Stimulated activated CD8-positive, alpha-beta memory T cell treated with anti-CD3 and anti-CD28 coated beads, Interleukin-15, amount 100 ng/mL, for 4 hours (primary cell): ENCODE measurements at places on chromosomes 6 and 20.

GRCh38 chr6:70520575-70520974 lies 46.2 kb upstream of the SDHAF4 start:
- no peak for DNase-seq

DNA sequence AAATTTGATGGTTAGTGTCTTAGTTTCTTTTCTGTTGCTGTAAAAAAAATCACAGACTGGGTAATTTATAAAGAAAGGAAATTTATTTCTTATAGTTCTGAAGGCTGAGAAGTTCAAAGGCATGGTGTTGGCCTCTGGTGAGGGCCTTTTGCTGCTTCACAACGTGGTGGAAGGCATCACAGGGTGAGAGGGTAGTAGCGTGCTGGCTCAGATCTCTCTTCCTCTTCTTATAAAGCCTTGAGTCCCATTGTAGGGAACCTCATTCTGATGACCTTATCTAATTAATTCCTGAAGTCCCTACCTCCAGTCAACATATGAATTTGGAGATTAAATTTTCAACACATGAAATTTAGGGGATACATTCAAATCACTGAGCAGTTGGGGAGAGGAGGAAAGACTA lies 62.0 kb downstream of the ARID1B start:
- no peak for DNase-seq

DNA sequence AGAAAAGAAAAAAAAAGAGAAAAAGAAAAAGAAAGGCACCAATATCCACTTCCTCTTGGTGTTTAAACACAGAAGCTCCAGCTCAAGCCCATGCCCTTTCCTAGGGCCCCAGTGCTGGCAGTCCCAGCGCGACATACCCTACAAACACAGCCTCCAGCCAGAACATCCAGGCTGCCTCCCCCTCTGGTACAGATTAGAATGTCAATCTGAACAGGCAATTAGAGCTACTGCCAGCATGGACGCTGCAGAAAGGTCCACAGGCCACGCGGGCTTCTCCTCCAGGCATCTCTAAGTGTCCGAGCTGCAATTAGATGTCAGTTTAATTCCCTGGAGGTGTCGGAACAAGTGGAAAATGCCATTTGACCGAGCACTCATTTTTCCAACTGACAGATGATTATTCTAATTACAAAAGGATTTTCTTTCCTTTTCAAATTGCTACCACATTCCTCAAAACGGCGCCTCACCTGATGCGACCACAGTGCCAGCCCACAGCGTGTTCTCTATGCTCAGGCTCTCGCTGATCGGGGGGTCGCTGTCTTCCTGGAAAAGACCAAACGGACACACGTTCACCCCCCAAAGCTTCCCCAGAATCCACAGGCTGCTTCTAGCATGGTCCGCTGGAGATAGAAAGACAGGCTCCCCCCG lies 79.5 kb downstream of the ATP9A start:
- DNase-seq: no peak

DNA sequence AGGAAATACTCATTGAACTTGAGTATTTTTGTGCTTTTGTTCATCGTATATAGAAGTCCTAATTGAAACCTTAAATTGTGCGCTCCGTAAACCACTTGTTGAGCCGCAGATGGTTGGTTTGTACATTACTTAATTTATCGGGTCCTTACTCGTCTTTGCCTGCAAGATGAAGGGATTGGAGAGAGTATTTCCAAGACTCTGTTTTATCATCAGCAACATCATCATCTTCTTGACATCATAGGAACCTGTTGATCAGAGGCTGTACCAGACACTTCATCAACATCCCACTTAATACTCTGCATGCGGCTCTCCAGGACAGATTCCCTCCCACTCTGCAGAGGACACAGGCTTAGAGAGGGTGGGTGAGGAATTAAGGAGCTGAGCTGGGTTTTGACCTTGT lies 28.6 kb downstream of the TIAM2 start:
- no peak for DNase-seq

GRCh38 chr6:27503436-27504030 lies 30.6 kb upstream of the ZNF184 start:
- DNase-seq: peak; percentile 72

- no peak for DNase-seq
Measured at GRCh38 chr6:38137608-38138265, 318.2 kb downstream of the ZFAND3 start.

DNA sequence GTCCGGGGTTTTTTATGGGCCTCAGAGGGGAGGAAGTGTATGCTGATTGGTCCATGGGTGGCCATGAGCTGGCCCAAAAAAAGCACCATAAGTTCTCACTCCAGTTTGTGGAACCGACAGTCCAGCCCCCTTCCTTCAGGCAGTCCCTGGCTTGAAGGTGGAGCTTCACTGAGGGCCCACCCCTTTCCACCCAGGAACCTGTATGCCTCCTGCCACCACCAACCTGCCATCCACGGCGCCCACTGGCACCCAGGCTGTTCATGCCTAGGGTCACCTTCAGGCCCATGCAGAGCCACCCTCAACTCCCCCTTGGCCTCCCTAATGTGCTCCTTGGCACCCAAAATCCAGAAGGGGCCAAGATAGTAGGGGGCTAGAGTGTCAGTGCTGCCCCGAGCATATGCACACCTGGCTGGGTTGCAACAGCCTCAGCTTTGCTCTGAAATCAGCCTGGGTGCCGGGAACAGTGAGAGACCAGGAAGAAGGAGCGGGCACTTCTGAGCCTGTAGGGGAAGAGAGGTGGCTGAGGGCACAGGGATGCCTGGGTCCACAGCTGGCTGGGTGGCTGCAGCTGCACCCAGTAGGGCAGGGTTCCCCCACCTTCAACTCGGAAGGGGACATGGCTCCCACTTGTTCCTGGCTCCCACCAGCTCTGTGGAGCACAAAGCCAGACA lies 292.4 kb downstream of the ARHGAP18 start:
- no peak for DNase-seq

DNA sequence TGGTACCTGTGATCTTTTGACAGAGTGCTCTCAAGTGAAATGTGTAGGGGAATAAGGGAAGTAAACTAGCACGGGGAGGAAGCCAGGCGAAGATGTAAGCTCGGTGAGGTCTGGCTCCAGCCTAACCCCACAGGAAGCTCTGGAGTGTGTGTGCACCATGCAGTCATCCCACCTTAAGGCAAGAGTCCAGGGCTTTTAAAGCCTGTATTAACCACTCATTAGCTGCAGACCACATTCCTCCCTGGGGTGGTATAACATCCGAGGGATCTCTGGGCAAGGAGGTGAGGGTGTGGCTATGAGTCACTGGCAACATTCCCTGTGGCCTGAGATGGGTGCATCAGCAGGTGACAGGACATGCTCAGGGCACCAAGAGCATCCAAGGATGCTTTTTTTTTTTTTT lies 12.5 kb upstream of the RANBP9 start:
- DNase-seq: no peak

DNA sequence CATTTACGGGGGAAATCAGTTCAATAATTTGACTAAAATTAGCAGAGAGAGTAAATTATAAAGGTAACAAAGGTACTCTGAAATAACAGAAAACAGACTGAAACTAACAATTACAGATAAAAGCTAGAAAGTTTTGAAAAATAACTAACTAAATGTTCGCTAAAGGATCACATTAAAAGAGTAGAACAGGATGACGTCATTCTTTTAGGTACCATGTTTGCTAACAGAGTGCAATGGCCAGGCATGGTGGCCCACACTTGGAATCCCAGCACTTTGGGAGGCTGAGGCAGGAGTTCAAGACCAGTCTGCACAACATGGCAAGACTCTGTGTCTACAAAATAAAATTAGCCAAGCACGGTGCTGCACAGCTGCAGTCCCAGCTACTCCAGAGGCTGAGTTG lies 212.3 kb upstream of the CDYL start:
- DNase-seq: no peak

- no peak for DNase-seq
Measured at GRCh38 chr6:84976526-84977362, 212.3 kb upstream of the TBX18 start.

- DNase-seq: no peak
Measured at GRCh38 chr6:45509426-45509825, 131.7 kb upstream of the SUPT3H start.

- no peak for DNase-seq
Measured at GRCh38 chr6:29665942-29666825, 9.3 kb downstream of the MOG start.

DNA sequence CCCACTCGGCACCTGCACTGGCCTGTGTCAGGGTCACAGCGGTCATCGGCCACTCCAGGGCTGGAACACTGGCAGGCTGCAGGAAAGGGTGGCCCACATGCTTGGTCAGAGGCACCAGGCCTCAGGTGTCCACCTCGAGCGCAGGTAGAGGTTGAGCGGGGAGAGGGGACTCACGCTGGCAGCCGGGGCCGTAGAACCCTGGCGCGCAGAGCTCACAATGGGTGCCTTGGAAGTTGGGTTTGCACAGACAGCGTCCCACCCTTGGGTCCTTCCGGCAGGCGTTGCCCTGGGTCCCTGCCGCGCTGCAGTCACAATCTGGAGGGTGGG lies 28.9 kb downstream of the LAMA5 start:
- DNase-seq: no peak
